Lung microvascular endothelial cell (primary cell): ENCODE measurements at places on chromosomes 12 and 14. TPM values are rescaled to one million over a fixed set of nuclear protein-coding genes. Genes with fewer than 3 reads are reported as not detected.

Gene RIMBP2
- total RNA-seq: not detected in 2 replicates

DNA sequence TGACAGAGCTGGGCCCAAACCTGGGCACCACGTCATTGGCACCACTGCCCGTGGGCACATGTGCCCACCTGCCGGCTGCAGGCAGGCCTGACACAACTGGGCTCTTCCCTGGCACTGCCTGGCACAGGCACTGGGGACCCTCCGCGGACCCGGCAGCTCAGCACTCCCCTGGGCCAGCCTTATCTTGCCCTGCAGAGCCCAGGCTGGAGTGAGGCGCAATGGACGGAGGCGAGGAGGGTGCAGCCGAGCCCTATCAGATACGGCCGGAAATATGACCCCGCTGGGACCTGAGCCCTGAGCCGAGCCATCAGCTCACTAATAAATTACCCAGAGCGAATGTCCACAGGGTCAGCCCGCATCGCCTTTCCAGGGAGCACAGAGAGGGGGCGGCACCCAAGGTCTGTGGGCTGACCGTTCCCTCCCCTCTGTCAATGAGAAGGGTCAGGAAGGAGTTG is 1.7 kb upstream of the C14orf180 start:
- DNase-seq: no peak

DNA sequence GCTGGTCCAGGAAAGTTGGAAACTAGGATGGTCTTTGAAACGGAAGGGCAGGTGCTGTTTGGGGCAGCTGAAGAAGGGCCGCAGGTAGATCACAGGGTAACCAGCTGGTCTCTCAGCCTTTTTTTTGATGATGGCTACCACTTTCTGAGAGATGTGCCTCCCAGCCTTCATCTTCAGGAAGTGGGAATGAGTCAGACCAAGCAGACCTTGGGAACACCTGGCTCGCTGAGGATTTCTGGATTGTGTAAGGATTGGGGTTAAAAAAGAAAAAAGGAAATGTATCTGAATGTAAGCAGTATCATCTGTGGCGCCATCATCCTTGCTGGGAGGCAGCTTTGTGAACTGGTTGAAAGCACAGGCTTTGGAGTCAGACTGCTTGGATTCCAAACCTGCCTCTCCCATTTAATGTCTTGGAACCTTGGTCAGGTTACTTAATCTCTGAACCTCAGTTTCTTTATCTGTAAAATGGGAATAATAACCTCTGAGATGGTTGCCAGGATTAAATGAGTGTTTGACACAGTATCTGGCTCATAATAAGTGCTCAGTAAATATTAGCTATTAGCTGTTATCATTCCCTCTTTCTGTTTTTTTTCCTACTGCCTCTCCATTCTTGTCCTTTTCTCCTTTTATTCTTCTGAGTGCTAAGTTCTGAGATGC is 1.7 kb downstream of the PRPF40B start:
- DNase-seq: peak; percentile 38

DNA sequence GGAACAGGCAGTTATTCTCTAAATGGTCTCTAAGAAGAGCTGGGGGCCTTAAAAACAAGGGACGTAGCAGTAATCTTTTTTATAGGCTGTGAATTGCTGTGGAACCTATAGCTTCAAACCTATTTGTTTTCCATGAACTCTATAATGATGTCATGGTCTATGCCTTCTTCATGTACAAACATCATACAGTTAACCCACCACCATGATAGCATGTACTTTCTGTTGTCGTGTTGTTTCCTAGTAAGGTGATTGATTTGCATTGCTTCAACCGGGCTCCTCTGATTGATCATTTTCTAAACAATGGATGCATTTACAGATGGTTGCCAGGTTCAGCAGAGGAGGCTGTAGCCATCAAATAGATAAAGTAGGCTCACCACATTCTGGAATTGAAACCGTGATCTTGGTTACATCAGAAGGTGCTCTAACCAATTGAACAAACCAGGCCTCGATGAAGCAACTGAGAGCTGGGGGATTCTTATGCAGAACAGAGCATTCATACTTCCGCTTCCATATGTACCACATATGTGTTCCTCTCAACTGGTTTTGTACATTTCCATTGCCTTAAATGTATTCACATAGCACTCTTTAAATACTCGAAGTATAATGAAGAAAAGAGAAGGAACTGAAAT is 25.6 kb upstream of the PCNX1 start:
- no peak for DNase-seq

Gene KCNMB4
- total RNA-seq: 0.22 and 0.60 TPM in 2 replicates

- no peak for DNase-seq
Measured at GRCh38 chr14:50967790-50968189, 23.5 kb upstream of the PYGL start.

- peak; percentile 35 for DNase-seq
Measured at GRCh38 chr12:6264402-6265037, 46.0 kb upstream of the PLEKHG6 start.

DNA sequence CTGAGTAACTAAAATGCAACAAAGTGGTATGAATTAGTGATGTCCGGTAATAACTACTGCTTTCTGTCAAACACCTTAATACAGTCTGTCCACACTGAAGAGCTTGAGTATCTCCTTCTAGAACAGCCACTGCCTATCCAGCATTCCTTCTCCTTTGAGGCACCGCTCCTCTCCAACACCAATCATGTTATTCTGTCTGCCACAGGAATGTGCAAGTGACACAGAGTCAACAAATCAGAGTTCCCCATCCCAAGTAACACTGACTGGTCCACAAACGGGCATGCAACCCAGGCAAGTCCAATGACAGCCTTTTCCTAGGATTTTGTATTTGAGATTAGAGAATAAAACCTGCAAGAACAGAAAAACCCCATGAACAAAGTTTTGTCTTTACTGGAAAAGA is 3.8 kb downstream of the GXYLT1 start:
- no peak for DNase-seq

DNA sequence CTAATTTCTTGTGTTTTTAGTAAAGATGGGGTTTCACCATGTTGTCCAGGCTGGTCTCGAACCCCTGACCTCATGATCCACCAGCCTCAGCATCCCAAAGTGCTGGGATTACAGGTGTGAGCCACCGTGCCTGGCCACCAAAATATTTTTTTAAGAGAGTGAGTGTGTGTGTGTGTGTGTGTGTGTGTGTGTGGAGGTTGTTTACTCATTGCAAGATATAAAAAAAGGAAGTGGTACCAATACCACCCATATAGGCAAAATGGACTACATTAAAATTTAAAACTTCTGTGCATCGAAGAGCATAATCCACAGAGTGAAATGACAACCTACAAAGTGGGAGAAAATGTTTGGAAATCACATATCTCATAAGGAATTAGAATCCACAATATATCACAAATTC is 15.5 kb upstream of the CLEC2A start:
- DNase-seq: no peak

- DNase-seq: no peak
Measured at GRCh38 chr12:57104292-57104910, 6.8 kb downstream of the STAT6 start.

DNA sequence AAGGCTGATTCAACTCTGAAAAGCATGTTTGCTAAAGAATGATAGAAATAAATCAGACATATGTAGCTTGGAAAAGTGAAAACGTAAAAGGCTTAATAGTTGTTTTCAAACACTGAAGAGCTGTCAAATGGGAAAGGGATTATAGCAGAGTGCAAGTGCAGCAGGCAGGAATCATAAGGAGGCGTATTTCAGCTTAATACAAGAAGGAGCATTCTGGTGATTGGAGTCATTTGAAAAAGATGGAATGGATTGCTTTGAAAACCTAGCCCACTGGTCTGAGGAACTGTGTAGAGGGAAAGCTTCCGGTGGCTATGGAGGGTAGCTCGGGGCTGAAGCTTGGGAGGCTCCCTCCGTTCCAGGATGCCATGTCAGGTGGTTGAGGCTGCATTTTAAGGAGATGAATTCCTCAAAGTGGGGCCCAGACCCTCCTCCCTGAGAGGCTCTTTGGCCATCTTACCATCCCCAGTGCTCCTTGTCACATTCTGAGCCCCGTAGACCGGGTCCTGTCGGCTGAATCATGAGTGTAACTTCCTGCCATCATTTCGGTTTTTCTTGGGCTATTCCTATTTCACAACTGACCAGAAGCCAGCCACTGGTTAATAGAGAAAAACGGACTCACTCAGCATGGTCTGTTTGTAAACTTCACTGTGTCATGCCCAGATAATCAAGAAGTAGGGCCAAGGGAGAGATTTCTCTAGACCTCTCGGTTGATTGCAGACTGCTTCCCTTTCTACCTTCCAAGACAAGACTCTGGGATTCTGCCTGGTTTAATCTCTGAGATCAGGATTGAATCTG is 6.5 kb downstream of the WNT5B start:
- DNase-seq: no peak

DNA sequence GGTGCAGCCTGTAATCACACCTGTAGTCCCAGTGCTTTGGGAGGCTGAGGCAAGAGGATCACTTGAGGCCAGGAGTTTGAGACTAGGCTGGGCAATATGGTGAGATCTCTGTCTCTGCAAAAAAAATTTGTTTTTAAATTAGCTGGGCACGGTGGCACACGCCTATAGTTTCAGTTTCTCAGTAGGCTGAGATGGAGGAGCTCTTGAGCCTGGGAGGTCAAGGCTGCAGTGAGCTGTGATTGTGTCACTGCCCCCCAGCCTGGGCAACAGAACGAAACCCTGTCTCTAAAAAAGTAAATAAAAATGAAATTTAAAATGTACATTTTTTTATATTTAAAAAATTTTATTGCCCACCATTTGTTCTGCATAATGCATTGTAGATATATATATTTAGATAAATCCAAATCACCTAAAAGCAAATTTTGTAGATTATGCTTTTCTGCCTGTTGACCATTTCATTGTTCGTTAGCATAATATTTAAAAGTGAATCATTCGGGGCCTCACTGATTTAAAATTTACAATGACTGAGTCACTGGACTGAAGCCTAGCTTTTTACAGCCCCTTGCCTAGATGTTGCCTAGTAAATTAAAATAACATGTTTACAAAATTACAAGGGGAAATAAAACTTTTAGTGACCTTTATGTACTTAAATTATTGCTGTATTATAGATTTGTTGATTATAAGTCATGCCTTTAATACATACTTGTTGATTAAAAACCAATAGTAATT is 87.9 kb downstream of the USP15 start:
- DNase-seq: no peak

DNA sequence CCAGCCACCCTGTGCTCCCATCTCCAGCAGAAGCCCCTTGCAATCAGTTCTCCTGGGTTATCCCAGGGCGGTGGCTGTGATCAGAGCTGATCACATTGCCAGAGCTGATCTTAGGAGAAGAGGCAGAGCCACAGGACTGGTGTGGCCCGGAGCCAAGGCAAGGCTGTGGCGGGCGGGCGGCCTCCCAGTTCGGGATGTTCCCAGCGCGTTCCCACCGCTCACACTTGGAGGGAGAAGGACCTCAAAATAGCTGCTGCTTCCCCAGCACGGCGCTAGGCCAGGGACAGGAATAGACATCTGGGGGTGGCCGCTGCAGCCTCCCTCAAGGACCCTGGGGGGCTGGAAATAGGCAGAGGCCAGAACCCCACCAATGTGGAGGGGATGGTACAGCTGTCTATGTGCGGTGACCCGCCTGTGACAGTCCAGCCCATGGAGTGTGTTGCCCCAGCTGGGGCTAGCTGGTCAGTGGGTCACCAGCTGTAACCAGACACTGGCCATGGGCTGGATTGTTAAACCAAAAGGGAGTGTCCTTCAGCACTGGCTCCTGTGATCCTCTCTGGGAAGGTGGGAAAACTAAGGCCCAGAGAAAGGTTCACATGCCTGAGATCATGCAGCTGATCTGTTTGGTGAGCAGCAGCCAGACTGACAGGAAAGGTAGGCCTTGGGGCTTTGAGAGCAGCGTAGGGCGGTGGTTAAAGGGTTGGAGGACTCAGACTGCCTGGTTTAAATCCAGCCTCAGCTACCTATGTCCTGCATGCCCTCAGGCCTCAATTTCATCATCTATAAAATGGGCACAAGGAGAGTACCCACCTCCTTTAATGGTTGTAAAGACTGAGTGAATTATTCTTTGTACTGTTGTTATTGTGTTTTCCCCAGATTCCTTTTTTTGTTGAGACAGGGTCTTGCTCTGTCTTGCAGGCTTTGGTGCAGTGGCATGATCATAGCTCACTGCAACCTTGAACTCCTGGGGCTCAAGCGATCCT is 8.0 kb upstream of the POP5 start:
- no peak for DNase-seq

Gene FKBP3
- total RNA-seq: 19.8 and 20.0 TPM in 2 replicates

Gene CCDC175
- not detected in 2 replicates for total RNA-seq

DNA sequence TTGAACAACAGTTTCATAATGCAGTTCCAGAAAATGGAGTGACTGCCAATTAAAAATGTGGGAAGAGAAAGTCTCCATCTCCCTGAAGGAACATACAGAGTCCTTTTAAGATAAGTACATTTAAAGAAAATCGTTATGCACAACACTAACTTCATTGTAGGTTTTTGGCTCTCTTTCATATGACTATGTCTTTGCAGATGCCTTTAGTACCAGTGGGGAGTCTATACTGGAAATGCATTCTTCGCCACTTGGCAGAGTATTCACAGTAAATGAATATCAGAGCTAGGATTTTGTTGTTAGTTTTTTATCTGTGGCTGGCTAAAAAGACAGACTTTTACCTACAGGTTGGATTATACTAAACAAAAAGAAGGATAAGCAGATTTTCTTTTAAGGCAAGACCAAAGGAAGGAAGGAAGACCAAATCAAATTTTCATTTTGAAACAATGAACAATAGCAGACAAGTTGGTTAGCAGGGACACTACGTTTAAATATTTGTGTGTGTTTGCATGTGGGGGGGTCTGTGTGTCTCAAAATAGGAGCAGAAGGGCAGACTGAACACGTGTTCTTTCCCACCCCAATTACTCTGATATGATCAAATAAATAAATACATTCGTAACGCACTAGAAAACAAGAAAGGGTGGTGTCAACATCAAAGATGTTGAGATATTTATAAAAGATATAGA is 124.5 kb downstream of the BTG1 start:
- no peak for DNase-seq

DNA sequence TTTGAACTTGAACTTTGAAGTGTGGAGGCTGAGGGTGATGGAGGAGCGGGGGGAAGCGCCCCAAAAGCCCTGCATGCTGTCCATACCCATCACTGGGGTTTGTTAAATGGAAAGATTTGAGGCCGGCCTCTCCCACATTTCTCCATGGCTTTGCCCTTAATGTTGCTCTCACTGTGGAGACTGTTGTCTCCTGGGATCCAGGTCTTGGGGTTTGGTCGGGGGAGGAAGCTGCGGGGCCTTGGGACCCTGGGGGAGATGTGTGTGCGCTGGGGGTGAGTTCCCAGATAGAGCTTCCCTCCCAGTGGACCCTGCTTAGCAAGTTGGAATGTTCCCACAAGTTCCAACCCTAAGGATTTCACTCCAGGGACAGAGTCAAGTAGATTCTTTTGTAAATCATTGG is 28.0 kb upstream of the LRTM2 start:
- no peak for DNase-seq
